ENCODE measurements at places on chromosomes 2 and 18.

GRCh38 chr2:121055501-121055900 lies 229.5 kb downstream of the TFCP2L1 start:
- no peak for DNase-seq

- no peak for DNase-seq
Measured at GRCh38 chr18:59267503-59268126, 5.6 kb downstream of the RAX start.

DNA sequence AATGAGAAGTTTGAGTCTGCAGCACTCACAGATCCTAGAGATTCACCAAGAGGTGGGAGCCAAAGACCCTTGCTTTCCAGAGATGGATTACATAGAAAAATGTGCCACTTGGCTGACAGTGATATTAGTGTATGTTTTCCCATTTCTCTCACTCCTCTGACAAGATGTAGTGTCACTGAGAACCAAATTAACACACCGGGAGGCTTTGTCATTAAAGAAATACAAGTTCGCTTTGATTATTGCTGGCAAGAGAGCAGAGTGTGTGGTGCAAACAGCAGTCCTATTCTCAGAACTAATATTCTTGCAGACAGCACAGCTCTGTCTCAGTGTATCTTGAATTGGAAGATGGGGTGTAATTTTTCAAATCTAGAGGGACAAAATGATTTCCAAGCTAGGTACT lies 171.6 kb upstream of the SETBP1 start:
- DNase-seq, result no peak

DNA sequence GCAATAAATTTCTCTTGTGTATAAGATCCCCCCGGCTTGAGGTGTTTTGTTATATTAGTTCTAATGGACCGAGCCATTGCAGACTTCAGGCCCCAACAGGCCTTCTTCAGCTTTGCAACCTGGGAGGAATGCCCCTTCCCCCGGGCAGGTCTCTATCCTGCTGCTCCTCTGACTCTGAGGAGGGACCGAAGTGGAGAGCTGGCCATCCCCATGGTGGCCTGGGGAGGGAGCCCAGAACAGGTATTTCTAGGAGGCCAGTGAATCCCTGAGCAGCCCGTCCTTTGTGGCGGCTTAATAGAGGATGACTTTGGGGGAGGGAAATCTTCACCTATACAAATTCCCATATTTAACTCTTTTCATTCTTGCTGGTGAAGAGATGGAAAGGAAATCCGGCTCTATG lies 715.8 kb upstream of the SOX11 start:
- DNase-seq, result no peak

DNA sequence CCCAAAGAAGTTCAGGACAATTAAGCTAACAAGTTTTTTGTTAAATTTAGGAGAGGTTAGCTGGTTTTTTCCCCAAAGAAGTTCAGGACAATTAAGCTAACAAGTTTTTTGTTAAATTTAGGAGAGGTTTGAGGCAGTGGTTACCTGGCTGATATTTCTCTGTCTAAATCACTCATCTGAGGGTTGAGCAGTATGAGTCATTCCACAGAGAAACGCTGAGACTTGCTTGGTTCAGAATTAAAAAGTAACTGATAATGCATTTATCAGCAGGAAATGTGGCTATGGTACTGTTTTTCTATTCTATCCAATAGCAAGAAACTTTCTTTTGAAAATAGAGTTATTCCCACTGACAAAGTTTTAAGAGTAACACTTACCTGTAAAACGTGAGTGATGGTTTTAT lies 22.8 kb upstream of the KIDINS220 start:
- no peak for DNase-seq
